RWPE1 (cell line): ENCODE measurements at places on chromosomes 12 and 14.
A peak's percentile ranks its signal among the peaks of the same experiment; 100 is the strongest.

GRCh38 chr12:104964167-104964855, 6.2 kb upstream of the SLC41A2 start:
- DNase-seq = no peak

GRCh38 chr14:30283822-30284446, 275.0 kb upstream of the G2E3 start:
- peak; percentile 28 for DNase-seq

DNA sequence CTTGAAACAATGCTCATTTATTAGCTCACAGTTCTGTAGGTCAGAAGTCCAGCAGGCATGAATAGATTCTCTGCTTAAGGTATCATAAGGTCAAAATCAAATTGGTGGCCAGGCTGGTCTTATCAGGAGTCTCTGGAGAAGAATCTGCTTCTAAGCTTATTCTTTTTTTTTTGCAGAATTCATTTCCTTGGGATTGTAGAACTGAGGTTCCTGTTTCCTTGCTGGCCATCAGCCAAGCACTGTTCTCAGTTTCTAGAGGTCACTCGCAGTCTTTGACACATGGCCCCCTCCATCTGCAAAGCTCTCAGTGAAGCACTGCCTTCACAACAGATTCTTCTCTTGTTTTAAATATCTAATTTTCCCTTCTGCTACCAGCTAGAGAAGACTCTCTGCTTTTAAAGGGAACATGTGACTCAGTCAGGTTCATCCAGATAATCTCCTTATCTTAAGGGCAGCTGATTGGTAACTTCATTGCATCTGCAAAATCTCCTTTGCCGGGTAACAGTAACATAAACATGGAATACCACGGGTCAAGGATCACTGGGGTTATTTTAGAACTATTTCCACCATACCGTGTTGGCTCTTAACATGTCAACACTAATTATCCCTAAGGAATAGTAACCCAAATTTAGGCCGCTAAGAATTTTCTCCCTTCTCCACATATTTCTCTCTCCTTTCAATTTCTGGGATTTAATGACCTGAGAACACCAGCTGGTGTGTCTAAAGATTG, 25.3 kb downstream of the RHOJ start:
- DNase-seq = no peak

DNA sequence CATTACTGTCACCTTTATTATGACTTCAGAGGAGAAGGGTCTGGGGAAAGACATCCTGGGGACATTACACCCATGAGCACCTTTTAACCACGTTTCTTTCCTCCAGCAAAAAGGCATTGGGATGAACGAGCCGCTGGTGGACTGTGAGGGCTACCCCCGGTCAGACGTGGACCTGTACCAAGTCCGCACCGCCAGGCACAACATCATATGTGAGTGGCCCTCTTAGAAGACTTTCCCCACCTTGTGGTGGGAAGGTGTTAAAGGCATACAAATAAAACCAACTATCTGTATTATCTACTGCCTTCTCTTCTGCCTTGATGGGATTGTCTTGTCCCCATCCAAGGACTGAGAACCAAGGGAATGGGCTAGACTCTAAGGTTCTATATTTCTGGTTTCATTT, 6.0 kb downstream of the PSMD9 start:
- DNase-seq = no peak

- no peak for DNase-seq
These were observed 19.2 kb downstream of the GPHB5 start for GRCh38 chr14:63299351-63300110.

DNA sequence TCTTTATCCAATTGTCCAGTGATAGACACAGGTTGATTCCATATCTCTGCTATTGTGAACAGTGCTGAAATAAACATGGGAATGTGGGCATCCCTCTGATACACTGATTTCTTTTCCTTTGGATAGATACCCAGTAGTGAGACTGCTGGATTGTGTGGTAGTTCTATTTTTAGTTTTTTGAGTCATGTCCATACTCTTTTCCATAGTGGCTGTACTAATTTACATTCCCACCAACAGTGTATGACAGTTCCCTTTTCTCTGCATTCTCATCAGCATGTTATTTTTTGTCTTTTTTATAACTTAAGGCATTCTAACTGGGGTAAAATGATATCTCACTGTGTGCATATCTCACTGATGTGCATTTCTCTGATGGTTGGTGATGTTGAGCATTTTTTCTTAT, 24.8 kb upstream of the VASH1 start:
- no peak for DNase-seq

DNA sequence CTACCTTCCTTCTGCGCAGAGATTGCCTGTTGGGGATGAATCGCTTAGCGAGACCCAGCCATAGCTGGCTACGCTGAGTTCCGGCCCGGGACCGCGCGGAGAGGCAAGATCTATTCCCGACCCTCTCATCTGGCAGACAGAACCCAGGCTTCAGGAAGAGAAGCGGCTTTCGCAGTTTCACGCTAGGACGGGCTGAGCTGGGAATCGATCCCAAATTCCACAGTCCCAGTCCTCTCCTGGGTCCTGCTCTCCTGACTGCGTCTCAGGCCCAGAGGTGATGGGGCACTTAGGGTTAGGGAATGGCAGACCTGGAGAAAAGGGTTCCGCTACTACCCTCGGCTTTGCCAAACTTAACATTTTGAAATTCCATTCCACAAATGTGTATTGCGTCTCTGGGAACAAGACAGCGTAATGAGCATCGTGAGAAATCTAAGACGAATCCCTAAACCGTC, 2.8 kb downstream of the PTPN21 start:
- peak; percentile 12 for DNase-seq

GRCh38 chr12:108348842-108349241, 9.7 kb upstream of the CMKLR1 start:
- no peak for DNase-seq

GRCh38 chr12:46209170-46209569, 59.7 kb downstream of the SLC38A1 start:
- no peak for DNase-seq

DNA sequence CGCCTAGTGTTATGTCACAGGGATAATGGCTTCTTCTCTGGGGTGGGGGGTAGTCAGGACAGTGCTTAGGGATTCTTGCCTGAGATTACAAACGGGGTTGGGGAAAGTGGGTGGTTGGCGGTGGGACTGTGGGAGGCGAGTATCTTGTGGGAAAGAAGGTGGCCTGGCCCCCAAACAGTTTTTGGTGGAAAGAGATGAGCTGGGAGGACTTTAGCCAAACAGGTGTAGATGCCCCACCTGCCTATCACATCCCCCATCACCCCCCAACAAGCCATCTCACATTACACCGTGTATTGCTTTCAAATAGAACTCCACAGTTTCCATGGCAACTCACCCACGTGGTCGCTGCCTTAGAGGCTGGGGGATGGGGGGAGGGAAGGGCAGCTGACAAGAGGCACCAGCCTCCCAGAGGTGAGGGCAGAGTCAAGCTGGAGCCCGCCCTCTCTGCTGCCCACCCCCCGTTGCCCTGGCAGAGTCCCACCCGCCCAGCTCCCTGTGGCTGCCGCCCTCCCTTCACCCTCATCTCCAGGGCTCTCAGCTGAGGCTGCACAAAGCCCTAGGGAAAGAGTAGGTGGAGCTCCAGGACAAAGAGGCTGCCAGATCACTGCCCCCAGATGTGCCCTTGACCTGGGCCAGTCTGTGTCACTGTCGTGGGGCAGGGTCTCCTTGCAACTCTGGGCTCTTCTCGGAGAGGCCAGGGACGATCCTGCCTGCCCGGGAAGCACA, 98.3 kb downstream of the LRRC74A start:
- no peak for DNase-seq

- DNase-seq = no peak
These were observed at the start of gene GPR162 for GRCh38 chr12:6821591-6822425. Gene GPR162 (plus strand): TSS chr12:6821821. CDS start chr12:6823899, 2,078 bp downstream.

GRCh38 chr14:44912041-44912869, 49.5 kb downstream of the KLHL28 start:
- DNase-seq = no peak

DNA sequence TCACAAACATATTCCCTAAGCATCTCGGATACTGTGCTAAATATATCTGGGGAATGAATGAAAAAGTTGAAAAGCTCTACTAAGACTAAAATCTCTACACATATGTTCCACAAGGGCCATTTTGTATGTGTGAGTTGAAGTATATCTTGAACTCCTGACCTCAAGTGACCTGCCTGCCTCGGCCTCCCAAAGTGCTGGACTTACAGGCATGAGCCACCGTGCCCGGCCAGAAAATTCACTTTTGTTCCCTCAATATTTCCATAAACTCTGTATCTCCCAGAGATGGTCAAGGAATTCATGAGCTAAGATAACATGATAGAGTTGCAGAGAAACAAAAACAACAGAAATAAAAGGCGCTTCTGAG, 1.5 kb upstream of the TUBA1C start:
- DNase-seq = no peak

DNA sequence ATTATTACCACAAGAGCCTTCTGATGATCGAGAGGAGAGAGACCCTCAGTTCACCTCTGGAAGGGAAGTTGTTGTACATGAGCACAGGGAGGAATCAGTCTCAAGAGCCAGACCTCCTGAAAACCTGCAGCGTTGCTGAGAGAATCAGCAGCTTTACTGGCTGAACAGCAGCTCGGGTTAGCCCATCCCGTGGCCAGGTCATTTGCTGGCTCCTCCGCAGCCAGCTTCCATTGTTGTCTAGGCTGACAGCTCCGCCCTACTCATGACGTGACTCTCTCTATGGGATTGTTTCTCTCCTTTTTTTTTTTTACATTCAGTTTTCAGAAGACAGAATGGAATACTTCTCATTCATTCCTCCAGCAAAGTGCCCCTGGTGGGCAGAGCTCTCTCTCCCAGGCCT, 69.9 kb downstream of the TGFB3 start:
- no peak for DNase-seq

- no peak for DNase-seq
These were observed 65.8 kb downstream of the RIN3 start for GRCh38 chr14:92579244-92579936.

GRCh38 chr12:31362115-31362758, 36.3 kb upstream of the SINHCAF start:
- DNase-seq = no peak
